Cerebellum (tissue), 4 donors: ENCODE measurements at places on chromosomes 4 and X.

GRCh38 chr4:42282081-42282901, 115.0 kb upstream of the SHISA3 start:
- DNase-seq = peak; percentile 57

DNA sequence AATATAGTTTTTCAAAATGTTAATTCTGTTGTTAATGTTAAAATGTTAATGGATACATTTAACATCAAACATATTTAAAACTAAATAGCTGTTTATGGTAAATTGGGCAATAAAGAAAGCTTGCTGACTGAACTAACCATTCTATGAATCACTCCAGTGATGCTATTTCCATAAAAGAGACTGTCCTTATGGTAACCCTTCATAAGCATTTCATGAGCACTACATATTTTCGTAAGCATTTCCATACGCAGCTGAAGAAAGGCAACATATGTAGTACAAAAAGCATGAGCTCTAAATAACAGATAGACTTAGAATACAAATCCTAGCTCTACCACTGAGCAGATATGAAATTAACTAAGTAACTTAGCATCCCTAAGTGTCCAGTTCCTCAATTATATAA, 188.9 kb downstream of the COL25A1 start:
- DNase-seq = no peak

DNA sequence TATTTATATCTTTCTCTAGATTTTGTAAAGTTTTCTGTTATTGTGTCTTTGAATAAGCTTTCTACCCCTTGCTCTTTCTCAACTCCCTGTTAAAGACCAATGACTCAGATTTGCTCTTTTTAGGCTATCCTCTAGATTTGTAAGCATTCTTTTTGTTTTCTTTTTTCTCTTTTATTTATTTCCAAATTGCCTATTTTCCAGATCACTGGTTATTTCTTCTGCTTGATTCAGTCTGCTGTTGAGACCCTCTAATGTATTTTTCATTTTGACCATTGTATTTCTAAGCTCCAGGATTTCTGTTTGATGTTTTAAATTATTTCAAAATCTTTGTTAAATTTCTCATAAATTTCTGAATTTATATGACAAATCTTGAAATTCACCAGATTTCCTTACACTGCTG, 462.6 kb upstream of the GALNT7 start:
- no peak for DNase-seq

GRCh38 chrX:100680756-100681155, 36.8 kb downstream of the SRPX2 start:
- DNase-seq = no peak

- DNase-seq = peak; percentile 62
Measured at GRCh38 chr4:139555705-139556070, 331 bp downstream of the SETD7 start.

- no peak for DNase-seq
Measured at GRCh38 chr4:107094332-107094731, 58.2 kb upstream of the DKK2 start.
